ENCODE measurements at places on chromosomes 3 and 15.

GRCh38 chr3:123755085-123755484 lies 129.0 kb downstream of the MYLK start:
- no peak for DNase-seq

DNA sequence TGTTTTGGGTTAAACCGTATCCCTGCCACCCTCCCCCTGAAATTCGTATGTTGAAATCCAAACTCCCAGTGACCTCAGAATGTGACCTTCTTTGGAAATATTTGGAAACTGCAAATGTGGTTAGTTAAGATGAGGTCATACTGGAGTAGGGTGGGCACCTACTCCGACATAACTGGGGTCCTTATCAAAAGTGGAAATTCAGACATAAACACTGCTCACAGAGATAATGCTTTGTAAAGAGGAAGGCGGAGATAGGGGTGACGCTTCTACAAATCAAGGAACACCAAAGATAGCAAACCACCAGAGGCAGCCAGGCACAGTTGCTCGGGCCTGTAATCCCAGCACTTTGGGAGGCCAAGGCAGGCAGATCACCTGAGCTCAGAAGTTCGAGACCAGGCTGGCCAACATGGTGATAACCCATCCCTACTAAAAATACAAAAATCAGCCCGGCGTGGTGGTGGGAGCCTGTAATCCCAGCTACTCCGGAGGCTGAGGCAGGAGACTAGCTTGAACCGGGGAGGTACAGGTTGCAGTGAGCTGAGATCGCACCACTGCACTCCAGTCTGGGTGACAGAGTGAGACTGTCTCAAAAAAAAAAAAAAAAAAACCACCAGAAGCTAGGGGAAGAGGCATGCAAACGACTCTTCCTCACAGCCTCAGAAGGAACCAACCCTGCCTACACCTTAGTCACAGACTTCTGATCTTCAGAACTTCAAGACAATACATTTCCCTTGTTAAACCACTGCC lies 51.1 kb upstream of the CHD2 start:
- no peak for DNase-seq

GRCh38 chr3:53111822-53112221 lies 18.4 kb downstream of the RFT1 start:
- DNase-seq, result no peak

DNA sequence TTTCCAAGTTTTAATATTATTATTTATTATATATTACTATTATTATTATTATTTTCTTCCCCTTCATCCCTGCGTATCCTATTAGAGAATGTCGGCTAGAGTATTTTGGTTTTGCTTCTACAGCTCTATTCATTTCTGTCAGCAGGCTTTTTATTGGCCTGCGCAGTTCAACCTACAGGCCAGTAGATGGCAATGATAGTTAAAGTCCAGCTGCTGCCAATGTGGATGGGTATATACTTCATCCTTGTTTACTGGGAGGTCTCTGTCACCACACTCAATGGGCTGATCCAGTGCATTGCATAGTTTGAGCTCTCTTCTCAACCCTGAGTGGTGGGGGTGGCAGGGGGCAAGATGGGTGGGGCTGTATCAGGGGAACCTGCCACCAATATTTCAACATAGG lies 799.8 kb downstream of the NSUN3 start:
- DNase-seq, result no peak

DNA sequence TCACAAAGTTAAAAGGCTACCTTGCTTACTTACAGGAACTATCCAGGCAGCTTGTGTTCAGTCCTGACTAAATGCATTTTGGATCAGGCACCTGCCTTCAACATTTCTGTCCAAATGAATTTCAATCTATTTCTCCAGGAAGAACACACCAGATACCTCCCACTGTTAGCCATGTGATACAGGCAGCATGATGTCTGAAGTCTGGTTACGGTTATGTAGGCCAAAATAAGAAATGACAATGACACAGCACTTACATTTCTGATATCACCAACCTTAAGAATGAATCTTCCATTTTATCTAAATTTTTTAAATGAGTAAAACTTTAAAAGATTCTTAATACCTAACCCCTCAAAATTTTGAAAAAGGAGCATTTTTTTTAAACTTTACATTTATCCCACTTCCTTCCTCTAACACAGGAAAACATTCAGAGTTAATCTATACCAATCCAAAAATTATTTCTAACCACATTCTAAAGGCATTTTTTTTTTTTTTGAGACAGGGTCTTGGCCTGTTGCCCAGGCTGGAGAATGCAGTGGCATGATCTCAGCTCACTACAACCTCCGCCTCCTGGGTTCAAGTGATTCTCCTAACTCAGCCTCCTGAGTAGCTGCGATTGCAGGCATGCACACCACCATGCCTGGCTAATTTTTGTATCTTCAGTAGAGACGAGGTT lies at the start of gene MAP4:
MAP4 (minus strand) TSS at position 116 of the 673 bp plus-strand sequence. CDS start 17,556 bp downstream, outside the sequence.
- no peak for DNase-seq

- DNase-seq, result no peak
Measured at GRCh38 chr3:24242012-24242698, 252.5 kb downstream of the THRB start.

- no peak for DNase-seq
Measured at GRCh38 chr3:145307272-145307671, 853.7 kb downstream of the PLOD2 start.

DNA sequence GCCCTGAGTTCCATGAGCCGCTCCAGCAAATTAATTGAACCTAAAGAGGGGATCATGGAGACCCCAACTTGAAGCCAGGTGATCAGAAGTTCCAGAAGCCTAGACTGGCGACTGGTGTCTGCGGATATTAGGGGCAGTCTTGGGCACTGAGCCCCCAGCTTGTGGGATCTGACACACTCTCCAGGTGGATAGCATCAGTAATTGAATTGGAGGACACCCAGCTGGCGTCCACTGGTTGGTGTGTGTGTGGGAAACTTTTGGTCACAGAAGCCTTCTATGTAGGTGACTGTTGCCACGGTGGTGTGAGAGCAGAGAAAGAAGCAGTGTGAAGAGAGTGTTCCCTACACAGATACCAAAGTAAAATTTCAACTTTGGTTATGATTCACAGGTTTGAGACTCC lies 106.0 kb upstream of the ADPGK start:
- DNase-seq, result no peak

DNA sequence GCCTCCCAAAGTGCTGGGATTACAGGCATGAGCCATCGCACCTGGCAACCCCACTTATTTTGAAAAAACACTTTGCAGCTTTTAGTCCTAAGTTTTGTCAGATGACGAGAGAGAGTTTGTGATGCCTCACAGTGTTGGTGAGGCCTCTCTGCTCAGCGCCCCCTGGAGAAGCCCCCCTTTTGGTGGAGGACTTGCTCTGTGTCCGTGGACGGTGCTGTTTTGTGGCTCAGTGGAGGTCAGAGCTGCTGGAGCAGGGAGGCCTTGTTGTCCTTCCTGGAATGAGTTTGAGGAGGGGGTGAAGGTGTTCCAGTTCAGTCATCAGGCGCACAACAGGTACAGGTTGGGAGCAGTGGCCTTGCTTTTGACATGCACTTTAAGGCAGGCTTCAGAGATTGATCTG lies 58.0 kb downstream of the PGPEP1L start:
- DNase-seq, result no peak

GRCh38 chr3:111292117-111292516 lies 220.5 kb downstream of the NECTIN3 start:
- no peak for DNase-seq

GRCh38 chr3:61871644-61872043 lies 310.3 kb downstream of the PTPRG start:
- DNase-seq, result no peak

- DNase-seq, result no peak
Measured at GRCh38 chr3:72953325-72953956, 43.2 kb upstream of the PPP4R2 start.

- no peak for DNase-seq
Measured at GRCh38 chr3:131702146-131702545, 199.4 kb upstream of the MRPL3 start.

DNA sequence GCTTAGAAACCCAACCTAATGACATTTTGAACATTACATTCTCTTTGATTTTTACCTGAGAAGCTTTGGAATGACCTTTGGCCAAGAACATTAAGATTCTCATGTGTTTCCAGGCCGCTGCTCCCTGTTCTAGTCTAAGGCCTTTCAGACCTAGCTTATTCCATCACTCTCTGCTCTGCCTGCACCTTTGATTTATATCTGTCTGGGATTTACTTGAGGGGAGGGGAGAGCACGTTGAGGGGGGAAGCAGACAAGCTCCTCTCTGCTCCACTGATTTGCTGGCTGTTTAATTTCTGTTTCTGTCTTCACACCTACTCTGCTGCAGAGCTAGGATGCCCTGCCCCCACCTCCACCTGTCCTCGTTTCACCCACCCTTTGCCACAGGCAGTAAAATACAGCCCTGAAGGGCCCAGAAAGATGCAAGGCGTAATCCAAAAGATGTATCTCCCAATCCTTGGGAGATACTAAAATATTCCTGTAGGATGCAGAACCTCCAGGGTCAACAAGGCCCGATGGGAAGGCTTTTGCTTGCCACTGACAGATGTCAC lies 429.8 kb downstream of the EPHB1 start:
- DNase-seq, result no peak

DNA sequence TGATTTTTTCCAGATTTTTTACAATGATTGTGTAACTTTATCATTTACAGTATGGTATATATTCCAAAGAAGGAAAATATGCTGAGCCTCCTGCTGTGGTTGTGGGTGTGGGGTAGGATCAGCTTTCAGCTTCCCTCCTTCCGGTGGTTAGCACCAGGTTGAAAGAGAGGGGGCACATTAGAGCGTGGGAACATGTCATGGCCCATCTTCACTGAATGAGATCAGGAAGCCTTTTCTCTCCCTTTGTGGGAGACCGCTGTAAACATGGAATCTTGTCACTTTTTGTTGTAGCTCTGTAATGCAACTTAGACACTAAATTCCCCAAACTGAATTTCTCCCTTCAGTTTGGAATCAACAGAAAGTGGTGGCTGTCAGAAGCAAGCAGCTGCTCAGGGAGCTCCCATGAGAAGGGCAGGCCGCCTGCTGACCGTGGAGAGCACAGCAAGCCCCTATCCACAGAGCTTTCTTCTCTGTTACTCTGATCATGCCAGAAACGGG lies 86.7 kb upstream of the LIMD1 start:
- no peak for DNase-seq
